Renal pelvis (tissue), 12 donors: ENCODE measurements at places on chromosomes 1 and 21. TPM values are rescaled to one million over a fixed set of nuclear protein-coding genes. Genes with fewer than 3 reads are reported as not detected.

DNA sequence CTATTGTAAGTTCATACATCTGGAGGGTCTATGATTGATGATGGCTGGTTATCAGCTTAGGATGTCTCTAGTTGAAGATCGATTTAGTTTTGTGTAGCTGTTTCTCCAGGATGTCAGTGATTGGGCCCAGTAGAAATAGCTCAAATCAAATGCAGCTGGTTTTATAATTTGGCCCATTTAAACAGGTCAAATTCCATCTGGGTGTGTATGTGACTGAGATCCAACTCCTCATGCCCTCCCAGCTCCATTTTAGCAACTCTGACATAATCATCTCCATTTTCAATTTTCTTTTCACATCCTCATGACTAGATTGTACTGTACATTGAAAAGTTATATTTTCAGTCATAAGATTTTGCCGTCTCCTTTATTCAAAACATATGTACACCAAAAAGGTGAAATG is 99.2 kb downstream of the TPR start:
- DNase-seq, result no peak

Gene GPR37L1
- 0.09 TPM for polyA plus RNA-seq

Gene NTNG1
- 24.9 TPM for polyA plus RNA-seq

- DNase-seq, result no peak
These were observed 14.6 kb downstream of the C1orf198 start for GRCh38 chr1:230853731-230854130.

DNA sequence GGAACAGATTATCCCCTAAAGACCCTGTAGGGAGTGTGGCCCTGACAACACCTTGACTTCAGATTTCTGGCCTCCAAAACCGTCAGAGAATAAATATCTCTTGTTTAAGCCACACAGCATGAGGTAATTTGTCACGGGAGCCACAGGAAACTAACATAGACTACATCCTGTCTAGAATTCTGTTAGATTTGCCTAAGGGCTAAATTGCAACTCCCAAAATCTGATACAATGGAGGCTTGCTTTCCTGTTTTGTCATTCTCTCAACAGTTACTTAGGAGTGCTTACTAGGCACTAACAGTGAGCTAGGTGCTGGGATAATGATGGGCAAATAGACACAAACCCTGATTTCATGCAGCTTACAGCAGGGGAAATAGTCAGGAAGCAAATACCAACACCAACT is 141.6 kb downstream of the MIS18A start:
- DNase-seq, result no peak

Gene WRAP73
- 21.9 TPM for polyA plus RNA-seq

Gene ZP4
- not detected for polyA plus RNA-seq

GRCh38 chr1:13990939-13991338 is 291.0 kb downstream of the PRDM2 start:
- peak; percentile 49 for DNase-seq

DNA sequence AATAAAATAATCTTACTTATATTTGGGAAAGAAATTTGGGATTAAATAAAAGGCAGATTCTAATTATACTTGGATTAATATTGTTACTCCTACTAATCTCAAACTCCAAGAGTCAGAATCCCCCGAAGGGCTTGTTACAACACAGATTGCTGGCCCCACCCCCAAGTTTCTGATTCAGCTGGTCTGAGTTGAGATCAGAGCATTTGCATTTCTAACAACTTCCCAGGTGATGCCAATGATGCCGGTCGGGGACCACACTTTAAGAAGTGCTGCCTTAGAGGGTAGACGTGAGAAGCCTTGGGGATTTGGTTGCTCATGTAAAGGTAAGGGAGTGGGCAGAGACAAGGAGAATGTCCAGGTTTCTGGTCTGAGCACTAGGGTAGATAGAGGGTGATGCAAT is 47.2 kb downstream of the FMN2 start:
- DNase-seq, result no peak

Gene LMX1A
- polyA plus RNA-seq, result 0.07 TPM

DNA sequence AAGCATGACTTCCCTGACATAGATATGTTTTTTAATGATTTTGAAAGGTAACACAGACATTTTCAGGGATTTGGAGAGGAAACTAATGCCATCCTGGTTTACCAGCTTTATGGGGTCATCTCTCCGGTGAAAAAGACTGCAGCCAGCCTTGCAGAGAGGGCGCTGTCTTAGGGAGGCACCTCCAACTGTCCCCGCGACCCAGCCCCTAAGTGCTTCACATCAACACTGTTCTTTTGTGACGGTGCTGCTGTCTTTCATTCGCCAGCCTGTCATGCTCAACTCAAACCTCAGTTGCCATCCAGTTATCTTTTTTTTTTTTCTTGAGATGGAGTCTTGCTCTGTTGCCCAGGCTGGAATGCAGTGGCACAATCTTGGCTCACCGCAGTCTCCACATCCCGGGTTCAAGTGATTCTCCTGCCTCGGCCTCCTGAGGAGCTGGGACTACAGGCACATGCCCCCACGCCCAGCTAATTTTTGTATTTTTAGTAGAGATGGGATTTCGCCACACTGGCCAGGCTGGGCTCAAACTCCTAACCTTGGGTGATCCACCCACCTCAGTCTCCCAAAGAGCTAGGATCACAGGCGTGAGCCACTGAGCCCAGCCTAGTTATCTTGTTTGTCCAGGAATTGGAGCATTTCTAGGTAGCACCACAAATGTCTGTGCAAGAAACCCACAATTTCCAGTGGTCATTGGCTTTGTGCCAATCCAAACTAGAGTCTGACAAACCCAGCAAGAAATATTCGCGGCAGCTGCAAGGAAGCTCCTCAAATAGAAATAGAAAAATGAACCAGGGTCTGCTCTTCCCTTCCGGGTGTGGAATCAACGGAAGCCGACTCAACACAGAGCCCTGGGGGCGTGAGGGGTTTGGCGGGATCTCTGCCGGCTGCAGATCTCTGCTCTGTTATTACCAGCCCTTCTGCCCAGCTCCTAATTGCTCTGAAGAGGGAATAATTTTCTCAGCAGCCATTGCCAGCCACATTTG is 24.2 kb downstream of the PDE9A start:
- DNase-seq, result peak; percentile 66

DNA sequence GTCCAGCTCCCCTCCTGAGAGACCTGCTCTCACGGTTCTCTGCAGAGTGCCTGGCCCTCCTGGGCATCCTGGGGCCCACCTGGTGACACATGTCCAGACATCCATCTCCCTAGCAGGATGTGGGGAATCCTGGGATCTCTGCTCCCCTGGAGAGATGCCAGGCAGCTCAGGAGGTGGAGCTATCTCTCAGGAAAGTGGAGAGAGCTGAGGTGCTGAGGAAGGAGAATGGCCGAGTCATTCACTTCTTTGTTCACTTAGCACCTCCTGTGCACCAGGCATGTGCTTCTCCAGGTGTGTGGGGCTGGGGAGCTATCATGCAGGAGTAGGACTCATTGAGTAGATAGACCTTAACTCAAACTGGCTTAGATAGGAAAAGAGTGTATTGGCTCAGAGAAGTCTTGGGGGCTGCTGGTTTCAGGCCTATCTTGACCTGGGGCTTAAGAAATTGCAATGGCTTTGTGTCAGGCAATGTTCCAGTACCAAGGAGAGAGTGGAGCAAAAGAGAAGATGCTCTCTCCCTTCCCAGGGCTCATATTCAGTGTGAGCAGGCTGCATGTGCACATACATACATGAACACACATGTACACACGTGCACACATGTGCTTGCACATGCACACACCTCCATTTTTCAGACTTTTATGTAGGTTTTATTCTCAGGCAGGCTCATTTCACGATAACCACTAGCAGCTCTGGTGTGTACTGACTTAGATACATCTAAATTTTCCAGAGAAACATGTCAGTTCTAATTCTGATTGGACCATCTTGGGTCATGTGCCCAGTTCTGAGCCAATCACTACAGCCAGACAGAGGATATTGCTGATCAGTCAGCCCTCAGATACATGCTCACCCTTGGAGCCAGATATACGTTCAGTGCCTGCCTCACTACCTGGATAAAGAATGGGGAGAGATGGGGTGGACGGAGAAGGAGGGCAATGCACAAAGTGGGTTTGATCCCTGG is 437.6 kb downstream of the PTPRU start:
- DNase-seq, result no peak

GRCh38 chr1:73839922-73840321 is 358.1 kb downstream of the LRRIQ3 start:
- peak; percentile 4 for DNase-seq

Gene KANK4
- 24.1 TPM for polyA plus RNA-seq

DNA sequence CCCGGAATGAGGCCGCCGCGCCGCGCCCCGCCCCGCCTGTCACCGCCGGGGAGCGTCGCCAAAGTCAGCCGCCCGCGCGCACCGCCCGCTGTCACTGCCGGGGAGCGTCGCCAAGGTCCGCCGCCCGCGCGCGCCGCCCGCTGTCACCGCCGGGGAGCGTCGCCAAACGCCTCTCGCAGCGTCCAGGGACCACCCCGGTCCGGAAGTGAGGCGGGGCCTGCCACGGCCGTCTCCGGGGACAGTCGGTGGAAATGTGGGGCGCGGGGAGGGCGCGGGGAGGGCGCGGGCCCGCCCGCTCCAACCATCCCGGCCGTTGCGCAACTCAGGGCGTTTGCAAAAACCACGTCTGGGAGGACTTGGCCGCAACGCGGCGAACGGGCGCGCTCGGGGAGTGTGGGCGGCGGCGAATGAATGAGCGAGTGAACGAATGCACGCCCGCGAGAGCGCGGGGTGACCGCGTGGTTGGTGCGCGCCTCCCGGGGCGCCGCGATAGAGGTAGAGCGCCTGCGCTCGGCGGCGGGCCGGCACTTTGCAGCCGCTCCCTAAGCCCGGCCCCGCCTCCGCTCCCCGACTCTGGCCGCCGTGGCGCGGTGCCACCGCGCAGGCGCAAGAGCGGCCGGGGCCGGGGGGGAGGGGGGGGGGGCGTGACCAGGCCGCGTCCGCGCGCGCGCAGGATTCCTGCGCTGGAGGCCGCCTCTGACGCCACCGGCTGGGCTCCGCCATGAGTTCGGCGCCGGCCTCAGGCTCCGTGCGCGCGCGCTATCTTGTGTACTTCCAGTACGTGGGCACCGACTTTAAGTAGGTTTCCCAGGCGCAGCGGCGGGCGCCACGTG is at the start of the genes ACAP3 and PUSL1:
Gene ACAP3 (minus strand): TSS at position 8 of the 833 bp plus-strand sequence. CDS start 115 bp downstream, outside the sequence.
Gene PUSL1 (plus strand): TSS at position 675 of the 833 bp plus-strand sequence. CDS start 47 bp downstream, at position 722.
- peak; percentile 89 for DNase-seq

- DNase-seq, result no peak
These were observed 2047.7 kb downstream of the NCAM2 start for GRCh38 chr21:23045955-23046354.
